ENCODE measurements at places on chromosomes 4 and X.
A peak's percentile ranks its signal among the peaks of the same experiment; 100 is the strongest.

GRCh38 chrX:154123241-154124219, 20.5 kb upstream of the OPN1LW start:
- DNase-seq, result no peak

- DNase-seq, result peak; percentile 32
Observed at GRCh38 chr4:20432088-20432487, 180.4 kb downstream of the SLIT2 start.

- no peak for DNase-seq
Observed at GRCh38 chr4:8855818-8856245, 15.8 kb downstream of the HMX1 start.

GRCh38 chr4:156771171-156771837, 200.3 kb downstream of the PDGFC start:
- DNase-seq, result peak; percentile 60

DNA sequence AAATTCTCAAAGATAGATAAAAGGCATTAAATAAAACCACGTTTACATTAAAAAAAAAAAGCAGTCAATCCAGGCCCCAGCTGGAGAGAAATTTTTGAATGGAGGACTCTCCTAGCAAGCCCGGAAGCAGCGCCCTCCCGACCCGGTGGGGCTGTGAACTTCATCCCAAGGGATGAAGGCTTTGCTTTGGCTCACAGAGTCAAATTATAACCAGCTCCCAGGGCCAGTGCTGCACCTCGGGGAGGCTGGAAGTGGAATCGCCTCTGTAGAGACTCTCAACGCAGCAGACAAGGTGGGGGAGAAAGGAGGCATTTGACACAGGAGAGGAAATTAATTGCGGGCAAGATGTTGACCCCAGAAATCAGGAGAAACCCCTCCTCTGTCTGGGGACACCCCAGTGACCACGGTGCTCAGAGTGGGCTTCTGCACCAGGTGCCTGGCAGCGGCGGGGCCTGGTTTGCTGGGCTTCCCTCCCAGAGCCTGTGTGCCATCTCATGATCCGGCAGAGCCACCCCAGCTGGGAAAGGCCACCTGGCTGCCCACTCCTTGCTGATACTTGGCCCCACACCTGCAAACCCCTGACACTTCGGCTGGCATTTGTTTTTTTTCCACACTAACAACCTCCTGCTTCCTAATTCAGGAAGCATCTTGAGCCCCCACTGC, 71.7 kb downstream of the ABLIM2 start:
- DNase-seq, result no peak

GRCh38 chr4:14920759-14921320, 81.4 kb upstream of the CPEB2 start:
- no peak for DNase-seq

- DNase-seq, result peak; percentile 30
Observed at GRCh38 chrX:13110433-13111324, 66.3 kb upstream of the FAM9C start.

DNA sequence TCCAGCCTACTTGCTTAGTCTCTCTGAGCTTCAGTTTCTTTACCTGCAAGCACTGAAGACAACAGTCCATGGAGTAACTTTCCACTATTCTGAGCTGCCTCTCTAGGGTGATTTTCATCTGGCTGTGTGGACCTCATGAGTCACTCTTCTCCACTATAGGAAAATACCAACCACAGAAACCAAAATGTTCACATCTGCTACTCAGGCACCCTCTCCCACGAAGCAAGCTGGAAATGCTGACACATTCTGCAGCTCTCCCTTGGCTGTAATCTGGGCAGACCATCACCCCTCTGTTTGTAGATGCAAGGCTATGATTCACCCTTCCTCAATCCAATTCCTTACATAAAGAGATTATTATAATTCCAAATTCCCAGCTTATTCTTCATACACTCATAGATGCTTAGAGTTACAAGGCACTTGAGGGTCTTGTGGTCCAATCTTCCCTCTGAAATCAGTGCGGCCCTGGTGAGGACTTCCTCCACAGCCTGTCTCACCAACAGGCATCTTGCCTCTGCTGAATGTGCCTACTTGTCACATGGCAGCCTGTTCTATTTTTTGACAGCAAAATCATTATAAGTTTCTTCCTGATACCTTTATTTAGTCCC, 97.0 kb upstream of the LNX1 start:
- DNase-seq, result peak; percentile 94

- DNase-seq, result no peak
Observed at GRCh38 chrX:27085346-27085745, 377.8 kb downstream of the PPP4R3C start.

DNA sequence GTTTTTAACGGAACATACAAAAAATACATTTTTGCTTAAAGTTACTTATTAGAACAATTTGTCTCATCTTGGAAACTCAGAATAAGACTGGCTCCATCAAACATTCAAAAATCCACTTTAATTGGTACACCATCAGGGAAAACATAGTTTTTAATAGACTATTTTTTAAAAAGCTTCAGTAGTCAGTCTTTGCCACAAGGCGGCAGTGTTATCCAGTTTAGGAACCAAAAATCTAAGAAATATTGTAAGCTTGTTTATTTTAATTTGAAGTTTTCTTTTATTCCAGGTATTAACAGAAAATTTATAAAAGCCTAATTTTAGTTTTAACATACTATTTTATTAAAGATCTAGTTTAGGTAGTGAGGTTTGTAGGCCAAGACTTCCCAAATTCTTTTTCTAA, 107.7 kb downstream of the APOOL start:
- DNase-seq, result peak; percentile 8

- no peak for DNase-seq
Observed at GRCh38 chrX:56314334-56314733, 82.2 kb downstream of the KLF8 start.

DNA sequence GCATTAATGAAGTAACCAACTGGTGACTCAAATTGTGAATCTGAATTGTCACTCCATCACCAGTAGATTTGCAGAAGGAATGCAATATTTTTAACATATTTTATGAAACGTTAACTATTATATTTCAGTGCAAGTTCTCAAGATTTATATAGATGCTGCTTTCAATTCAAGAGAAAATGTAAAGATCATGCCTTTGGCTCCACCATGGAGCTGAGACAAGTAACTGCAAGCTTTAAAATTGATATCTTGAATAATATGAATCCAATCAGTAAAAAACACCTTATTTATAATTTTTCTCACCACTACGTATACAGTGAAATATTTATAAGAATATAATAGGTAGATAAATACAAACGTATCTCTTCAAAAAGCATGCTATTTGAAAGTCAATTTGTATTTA, 27.8 kb upstream of the GALNTL6 start:
- no peak for DNase-seq

DNA sequence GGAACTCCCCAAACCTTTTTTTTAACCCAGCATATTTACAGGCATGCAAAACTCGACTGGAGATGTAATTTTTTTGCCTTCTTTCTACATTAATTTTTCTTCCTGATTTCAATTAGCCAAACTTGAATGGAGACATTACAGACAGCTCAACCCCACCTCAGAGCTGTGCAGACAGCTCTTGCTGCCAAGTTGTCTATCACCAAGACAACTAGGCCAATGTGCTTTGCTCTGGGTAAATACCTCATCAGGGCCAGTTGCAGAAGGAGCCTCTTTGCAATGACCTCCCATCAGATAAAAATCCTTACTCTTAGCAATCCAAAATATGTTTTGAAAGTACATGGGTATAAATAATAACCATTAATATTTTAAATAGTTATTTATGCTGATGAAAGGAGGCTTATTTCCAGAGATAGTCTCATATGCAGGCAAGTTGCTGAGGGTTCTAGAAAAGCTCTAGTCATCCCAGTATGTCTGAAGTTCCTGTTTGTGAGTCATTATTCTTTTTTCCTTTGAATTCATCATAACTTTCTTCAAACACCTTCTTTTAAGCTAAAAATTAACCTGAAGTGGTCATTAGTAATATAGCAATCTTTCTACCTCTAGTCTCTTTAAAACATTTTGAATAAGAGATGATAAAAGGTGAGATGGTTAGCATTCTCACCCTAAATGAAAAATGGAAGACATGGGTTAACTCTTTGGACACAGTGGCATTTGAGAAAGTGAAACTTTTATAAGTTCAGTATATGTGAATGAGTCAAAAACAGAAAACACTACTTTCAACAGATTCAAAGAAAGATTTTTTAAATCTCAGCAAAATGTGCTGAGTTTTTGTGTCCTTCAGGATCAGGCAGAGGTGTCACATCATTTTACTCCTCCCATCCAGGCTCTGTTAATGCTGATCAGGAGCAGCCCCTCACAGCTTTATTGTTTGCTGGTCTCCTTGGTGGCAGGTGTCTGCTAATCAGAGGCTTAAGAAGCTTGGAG, 475.5 kb upstream of the FGF16 start:
- DNase-seq, result no peak

- DNase-seq, result no peak
Observed at GRCh38 chr4:96833831-96834230, 993.9 kb downstream of the PDHA2 start.

GRCh38 chr4:53633608-53634007, 42.3 kb upstream of the LNX1 start:
- DNase-seq, result peak; percentile 70

DNA sequence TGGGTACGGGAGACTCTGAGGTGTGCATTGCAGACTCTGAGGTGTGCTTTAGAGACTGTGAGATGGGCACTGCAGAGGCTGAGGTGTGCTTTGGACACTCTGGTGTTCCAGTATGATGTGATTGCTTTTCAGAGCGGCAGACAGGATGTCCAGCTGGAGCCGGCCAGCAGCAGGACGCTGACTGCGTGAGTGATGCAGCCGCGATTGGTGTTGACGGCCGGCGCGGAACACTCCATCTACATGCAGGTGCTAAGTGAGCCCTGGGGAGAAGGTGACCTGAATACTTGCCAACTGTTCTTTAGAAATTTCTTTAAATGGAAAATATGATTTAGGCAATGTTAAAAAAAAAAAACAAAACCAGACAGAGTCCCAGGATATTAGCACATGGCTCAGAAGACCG, 103.1 kb upstream of the PPP2R3B start:
- DNase-seq, result no peak

DNA sequence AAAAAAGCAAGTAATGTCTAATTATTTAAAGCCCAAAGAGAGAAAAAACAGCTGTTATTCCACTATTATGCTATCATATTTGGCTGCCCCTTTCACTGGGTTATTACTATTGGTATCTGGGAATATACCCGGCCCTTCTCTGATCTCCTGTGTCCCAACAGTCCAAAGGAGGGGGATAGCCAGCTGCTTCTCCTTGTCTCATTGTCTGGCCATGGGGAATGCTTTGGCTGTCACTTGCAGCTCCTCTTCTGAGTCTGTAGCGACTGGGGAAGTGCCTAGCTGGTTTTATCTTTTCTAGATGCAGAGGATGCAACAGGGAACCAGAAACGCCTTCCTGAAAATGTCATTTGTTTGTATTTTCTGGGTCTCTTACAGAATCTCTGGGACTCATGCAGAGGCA, 33.9 kb downstream of the MGARP start:
- DNase-seq, result no peak

- no peak for DNase-seq
Observed at GRCh38 chr4:11878241-11878640, 449.5 kb upstream of the HS3ST1 start.

DNA sequence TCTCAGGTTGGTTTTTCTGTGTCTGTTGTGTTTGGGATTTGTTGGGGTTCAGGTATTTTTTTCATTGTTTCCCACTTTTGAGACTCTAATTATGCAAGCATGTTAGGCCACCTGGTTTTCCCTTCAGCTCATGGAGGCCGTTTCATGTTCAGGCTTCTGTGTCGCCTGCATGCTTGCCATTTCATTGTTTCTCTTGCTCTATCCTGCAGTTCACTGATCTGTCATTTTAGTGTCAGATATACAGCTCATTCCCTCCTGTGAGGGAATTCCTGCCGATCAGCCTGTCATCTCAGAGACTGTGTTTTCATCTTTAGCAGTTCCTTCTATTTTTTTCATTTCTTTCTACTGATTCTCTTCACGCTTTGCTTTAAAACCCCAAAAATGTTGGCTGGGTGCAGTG, 49.4 kb upstream of the HGFAC start:
- no peak for DNase-seq

DNA sequence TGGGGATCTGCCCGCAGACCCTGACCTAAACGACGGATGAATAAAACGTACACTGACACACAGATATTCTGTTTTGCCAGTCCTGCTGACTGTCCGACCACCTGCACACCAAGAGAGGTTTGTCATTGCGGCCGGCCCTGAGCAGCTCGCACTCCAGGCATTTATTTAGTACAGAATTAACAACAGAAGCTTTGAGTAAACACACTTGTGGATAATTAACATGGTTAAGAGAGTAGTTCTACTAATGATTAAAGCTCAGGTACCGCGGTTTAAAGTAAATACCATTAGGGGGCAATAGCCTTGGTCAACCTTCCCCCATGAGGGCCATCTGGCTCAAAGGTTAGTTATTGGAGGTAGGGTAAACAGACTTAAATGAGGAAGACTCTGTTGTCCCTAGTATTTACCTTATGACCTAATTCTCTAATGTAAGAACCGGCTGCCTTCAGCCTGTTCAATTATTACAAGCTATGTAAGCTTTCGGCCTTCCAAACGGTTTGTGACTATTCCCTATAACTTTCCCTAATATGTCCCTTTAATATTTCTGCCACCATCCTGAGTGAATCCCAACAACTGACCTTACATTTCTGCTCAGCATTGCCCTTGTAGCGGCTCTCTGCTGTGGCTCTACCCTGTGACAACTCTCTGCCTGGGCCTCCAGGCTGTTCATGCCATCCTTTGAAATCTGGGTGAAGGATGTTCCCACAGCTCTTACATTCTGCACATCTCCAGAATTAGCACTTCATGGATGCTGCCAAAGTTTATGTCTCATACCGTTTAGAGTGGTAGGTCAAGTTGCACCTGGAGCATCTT, 46.9 kb upstream of the SYTL5 start:
- DNase-seq, result no peak

DNA sequence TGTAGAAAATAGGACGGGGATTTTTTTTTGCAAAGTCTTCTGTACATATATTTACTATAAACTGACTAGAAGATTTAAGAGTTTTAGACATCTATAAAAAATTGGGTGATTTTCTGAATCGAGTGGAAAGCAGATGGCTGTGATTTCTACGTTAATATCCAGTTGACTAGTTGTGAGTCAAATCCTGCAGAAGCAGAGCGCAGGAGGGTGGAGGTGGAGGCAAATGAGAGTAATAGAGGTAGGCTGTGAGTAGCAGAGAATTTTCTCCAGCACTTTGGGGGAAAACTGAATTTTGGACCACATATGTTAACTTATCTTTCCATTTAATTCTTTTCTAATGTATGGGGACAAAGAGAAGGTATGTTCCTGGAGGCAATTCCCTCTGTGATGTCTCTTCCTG, 82.1 kb upstream of the SOX3 start:
- no peak for DNase-seq

DNA sequence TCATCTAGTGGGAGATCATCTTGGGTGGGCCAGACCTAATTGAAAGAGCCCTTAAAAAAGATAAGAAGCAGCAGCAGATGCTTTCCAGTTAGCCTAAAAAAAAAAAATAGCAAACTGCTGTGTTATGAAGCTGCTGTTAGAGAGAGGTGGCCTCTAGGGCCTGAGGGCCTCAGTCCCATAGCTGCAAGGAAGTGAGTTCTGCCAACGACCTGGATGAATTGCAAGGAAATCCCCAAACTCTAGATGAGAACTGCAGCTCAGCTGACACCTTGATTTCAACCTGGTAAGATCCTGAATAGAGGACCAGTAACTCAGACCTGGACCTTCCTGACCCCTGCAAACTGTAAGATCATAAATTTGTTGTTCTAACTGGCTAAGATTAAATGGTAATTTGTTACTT, 275.2 kb downstream of the TENM3 start:
- no peak for DNase-seq

- peak; percentile 52 for DNase-seq
Observed at GRCh38 chr4:182286035-182286434, 42.8 kb downstream of the TENM3 start.

All from AG20443 (cell line).